ENCODE measurements at places on chromosomes 5 and 9.
A peak's percentile ranks its signal among the peaks of the same experiment; 100 is the strongest.

DNA sequence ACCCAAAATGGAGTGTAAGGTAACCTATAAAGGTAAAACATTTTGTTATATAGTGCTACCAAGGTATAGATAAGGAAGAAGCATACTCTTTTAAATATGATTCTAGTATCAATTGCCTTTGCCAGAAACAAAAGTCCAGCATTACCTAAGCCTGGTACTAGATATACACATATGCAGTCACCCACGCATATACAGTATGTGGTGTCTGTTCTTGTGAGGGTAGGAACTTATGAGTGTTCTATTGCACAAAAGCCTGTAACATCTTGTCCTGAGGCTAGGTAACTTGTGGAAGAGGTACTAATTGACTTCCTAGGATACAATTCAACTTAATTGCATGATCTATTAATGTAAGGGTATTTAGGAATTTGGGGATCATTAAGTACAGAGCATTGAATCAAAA lies 31.3 kb upstream of the IFNE start:
- DNase-seq: no peak

GRCh38 chr5:52702877-52703276 lies 84.8 kb upstream of the ITGA1 start:
- no peak for DNase-seq

GRCh38 chr5:66966439-66966838 lies 230.2 kb downstream of the CD180 start:
- DNase-seq: no peak

GRCh38 chr5:175920231-175920811 lies 47.8 kb downstream of the THOC3 start:
- DNase-seq: no peak

DNA sequence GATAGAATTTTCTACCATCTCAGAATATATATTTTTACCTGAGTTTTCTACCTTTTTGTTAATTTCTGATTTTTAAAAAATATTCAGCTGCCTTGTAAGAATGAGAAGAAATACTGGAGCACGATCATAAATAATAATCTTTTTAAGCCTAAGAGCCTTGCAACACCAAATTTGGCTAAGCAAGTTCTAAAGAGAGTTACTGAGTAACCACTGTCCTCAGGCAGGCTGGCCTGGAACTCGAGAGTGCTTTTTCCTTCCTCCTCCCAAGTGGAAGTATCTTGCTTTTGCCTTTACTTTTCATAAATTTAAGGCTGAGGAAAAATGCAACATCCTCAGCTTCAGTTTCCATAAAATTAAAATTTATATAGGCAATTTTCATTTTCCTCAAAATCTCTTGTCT lies 21.0 kb downstream of the GLRX start:
- DNase-seq: no peak

DNA sequence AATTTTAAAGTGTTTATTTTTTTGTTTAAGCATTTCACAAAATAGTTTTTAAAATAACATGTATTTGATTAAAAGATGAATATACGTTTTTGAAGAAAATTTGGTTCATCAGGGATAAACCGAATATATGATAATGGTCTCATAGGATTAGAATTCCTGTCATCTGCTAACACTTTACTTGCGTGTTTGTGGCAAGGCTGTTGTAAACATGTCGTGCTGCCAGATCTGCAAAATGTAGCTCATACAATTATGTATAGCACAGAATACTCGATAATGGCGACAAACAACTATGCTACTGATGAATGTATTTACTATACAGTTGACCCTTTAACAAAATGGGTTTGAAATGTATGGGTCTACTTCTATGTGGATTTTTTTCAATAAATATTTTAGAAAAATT lies 7.2 kb upstream of the TXNDC8 start:
- no peak for DNase-seq

GRCh38 chr9:114906922-114907571 lies 23.3 kb downstream of the TNFSF8 start:
- peak; percentile 66 for DNase-seq

DNA sequence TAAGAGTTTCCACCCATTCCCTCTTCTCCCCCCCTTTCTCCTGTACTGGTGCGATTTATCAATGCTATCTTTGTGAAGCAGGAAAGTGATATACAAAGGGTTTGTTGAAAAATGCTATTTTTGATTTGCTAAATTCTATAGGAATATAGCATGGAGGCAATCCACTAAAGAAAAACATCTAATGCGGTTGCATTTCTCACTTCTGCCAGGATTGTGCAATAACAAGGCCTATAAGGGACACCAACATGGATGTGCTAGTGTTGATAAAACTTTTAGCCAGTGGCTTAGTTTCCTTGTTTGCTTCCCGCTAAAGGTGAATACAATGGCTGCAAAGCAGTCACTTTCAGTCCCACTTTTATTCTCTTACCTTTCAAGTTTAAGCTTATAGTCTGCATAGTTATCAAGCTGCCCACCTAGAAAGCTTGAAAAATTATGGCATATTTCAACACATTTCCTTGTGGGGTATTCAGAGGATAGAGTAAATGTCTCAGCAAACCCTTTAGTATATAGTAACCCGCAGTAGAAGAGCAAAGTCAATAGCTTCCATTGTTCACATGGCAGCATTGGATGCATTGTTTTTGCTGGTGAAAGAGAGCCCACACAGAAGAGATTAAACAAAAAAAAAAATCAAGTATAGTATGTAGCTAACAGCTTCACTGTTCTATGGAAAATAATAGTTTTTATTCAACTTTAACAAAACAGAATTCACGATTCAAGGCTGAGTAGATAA lies 674.6 kb upstream of the SEMA6A start:
- no peak for DNase-seq

GRCh38 chr5:172697123-172698121 lies 56.4 kb downstream of the NEURL1B start:
- peak; percentile 67 for DNase-seq

GRCh38 chr9:11366585-11367129 lies 753.9 kb upstream of the PTPRD start:
- DNase-seq: no peak

- no peak for DNase-seq
Observed at GRCh38 chr9:132193227-132194124, 31.6 kb downstream of the NTNG2 start.

DNA sequence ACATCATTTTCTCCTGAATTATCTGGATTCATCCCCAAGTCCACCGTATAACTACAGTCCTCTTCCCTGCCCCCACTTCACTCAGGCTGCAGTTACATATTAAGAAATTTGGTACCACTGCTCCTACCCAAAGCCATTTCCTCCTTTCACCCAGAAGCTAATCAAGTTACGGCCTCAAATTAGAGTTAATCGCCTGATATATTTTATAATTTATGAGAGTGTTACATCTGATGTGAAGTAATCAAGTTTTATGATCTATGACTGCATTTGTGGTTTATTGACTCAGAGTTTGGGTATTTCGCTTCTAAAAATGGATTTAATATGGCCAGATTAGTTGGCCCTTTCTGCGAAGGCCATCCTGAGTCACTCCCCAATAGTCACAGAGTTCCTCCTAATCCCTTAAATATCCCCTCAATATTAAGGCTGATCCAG lies 223.6 kb upstream of the KIF2A start:
- no peak for DNase-seq

GRCh38 chr5:73242735-73243134 lies 69.7 kb downstream of the TMEM174 start:
- no peak for DNase-seq

DNA sequence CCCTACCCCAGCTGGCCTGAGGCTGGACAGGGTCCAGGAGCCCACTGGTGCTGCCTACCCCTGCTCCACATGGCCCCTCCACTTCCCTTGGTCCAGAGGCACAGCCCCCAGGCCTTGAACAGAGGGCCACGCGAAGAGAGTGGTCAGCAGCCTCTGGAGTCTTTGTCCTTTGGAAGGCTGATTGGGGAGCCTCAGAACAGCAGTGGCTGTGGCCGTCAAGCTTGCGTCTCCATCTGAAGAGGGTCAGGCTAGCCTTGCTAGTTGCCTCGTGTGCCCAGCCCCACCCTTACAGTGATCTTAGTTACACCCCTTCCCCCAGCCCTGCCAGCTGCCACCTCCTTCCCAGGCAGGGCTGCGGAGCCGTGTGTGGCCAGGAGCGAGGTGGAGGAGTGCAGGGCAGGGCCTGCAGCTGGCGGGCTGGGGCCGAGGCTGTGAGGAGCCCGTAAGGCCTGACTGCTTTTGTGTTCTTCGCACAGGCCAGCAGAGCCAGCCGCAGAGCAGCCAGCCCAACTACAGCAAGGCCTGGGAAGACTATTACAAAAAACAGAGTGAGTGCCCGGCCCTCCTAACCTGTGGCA lies 30.1 kb upstream of the PRDM12 start:
- DNase-seq: no peak

- no peak for DNase-seq
Observed at GRCh38 chr9:70475211-70475610, 60.8 kb upstream of the KLF9 start.

- no peak for DNase-seq
Observed at GRCh38 chr5:35319333-35320002, 89.2 kb upstream of the PRLR start.

GRCh38 chr5:121867403-121867802 lies 15.7 kb downstream of the FTMT start:
- no peak for DNase-seq

DNA sequence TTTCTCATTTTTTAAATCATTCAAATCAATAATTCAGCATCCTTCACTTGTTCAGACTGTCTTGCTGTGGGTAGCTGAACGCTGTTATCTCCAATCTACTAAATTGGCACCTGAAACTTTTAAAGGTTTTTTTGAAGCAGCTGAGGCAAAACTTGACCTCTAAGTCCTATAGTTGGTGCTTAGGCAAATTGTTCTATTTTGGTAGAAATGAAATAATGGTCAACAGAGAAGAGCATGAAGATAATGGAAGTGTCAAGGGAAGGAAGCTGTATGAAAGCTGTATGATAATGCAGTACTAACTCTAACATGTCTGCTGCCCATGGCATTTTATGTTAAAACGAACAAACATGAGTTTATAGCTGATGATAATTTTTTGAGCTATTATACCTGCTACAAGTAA lies 138.0 kb downstream of the GDNF start:
- DNase-seq: no peak

DNA sequence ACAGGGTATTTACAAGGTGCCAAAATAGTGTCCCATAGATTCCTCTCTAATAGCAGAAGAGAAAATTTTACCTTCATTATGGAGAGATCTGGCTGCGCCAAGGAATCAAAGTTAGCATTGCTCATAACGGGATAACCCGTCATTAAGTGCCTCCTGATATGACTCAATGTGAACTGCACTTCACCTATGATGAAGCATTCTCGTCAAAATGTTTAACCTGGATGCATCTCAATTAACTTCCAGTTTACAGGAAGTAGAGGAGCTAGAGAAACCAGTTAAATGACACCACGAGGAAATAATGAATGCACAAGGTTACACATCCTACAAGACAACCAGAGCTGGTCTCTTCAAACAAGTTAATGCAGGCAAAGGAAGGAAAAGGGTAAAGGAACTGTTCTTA lies 17.2 kb downstream of the FBXW11 start:
- no peak for DNase-seq

DNA sequence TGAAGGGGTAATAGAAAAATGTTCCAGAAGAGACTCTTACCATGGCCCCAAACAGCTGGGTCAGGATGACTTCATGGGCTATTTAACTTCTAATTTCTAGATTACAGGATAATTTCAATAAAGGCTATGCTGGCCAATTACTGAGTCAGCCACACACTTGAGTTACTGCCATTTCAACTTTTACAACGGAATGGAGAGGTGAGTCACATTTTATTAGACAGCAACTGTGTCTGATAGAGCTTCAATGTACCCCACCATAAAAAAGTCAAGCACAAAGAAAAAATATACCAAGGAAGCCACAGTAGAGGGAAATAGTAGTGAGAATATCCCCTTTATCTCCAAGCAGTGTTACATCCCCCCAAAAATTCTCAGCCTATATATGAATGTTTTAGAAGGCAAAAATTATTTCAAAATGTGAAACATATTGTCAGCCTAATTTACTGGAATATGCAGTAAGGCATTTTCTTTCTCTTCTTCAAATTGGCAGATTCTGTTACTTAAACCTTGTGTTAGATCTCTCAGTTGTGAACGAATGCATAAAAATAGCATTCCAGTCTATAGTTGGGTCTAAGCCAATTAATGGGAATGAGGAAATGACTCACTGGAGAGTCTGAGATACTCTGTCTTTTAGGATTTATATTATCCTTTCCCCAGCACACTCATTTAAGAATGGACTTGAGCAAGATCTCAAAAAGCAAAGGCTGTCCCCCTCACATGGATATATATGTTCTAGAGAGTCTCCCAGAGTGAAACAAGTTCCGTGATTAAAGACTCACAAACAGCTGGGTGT lies 47.1 kb upstream of the RAI14 start:
- DNase-seq: no peak

DNA sequence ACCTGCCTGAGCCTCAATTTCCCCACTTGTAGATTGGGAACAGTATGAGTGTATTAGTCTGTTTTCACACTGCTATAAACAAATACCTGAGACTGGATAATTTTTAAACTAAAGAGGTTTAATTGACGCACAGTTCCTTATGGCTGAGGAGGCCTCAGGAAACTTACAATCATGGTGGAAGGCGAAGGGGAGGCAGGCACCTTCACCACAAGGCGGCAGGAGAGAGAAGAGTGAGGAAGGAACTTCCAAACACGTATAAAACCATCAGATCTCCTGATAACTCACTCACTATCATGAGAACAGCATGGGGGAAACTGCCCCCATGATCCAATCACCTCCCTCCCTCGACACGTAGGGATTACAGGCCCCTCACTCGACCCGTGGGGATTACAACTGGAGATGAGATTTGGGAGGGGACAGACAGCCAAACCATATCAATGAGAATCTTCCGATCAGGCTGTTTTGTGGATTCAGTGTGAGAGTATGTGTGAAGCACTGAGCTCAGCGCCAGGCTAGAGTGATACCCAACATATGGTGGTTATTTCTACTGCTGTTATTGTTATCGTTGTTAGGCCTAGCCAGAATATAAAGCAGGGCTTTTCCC lies 14.6 kb upstream of the LMX1B start:
- no peak for DNase-seq

DNA sequence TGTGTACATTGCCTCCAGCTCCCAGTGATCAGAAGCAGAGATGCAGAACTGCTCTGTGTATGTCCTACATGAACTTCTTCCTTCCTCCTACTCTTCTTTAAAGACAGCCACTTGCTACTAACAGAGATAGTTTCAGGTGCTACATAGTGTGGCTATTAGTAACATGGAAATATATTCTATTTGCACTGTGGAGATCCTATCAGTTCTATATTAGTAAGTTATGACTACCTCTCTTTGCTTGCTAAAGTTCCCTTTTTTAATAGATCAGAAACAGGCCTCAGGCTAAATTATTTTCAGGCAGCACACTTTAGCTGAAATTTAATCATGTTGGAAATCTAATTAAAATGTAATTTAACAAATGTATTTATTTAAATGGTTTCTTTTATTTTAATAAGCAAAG lies 64.4 kb upstream of the TNFSF8 start:
- no peak for DNase-seq

- no peak for DNase-seq
Observed at GRCh38 chr5:54063817-54064216, 246.6 kb downstream of the ARL15 start.
